ENCODE measurements at places on chromosomes 13 and 19.

GRCh38 chr13:50299546-50300249, 284.5 kb downstream of the KCNRG start:
- DNase-seq: no peak

DNA sequence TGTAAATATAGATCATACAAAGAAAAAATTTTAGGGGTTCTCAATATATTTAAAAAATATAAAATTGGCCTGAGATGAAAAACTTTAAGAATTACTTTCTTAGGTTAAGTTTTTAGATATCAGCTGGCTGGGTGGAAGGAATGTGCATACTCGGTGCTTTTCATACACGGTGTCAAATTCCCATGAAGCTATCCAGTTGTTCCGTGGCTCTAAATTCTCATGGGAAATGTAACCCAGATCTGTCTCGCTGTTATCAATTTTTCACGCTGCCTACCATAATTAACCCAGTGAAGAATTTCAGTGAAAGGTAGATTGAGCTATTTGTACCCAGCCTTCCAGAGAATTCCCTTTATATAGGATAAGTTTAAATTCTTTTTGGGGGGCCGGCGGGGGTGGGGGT, 11.6 kb upstream of the ZNF835 start:
- DNase-seq: no peak

DNA sequence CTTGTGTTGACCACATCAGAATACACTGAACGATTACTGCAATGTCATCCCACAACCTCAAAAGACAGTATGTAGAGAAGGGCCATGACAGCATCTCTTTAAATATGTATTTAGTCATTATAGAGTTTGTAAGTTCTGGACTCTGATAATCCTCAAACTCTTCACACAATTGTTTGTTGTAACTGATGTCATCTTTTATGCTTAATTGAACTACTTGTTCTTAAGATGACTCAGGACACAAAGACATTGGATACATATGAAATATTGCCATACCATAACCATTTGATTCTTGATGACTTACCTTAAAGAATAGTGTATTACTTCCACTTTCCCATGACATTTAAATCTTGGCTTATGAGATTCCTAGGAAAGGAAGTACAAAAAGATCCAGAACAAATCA, 347.6 kb downstream of the KLF5 start:
- no peak for DNase-seq

DNA sequence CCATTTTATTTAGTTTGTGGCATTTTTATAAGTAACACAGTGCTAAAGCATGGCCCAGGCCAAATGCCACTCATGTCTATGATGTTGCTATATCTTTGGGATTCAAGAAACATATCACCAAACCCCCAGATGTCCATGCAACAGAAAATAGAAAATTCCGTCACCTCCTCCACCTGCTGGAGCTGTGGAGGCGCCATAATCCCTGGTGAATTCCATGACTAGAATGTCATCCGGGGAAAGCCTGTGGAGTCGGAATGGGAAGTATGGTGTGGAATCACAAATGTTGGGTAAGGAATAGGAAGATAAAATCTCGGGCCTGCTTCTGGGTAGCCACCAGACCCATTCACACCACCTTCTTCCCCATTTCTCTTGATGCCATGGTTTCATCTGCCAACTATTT, 51.7 kb upstream of the RAP2A start:
- DNase-seq: no peak

- no peak for DNase-seq
Measured at GRCh38 chr13:113920606-113921286, 53.1 kb downstream of the C13orf46 start.

DNA sequence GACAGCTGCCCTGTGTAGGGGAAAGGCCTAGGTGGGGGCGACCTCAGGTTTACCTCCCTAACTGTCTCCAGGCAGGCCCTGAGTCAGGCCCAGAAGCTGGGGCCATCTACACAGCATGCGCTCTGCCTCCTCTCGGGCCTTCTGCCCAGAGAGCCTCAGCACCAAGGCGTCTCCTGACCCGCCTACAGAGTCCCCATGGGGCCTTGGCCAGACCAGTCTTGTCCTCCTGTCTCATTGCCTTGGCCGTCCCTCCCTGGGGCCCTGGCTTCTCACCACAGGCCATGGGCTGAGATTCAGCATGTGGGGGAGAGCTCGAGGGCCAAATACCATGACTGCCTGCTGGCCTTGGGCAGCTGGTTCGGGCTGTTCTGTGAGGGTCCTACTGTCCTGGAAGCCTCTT, 59.0 kb downstream of the SMARCA4 start:
- no peak for DNase-seq

- no peak for DNase-seq
Measured at GRCh38 chr13:31627097-31627845, 112.1 kb upstream of the RXFP2 start.

- DNase-seq: no peak
Measured at GRCh38 chr13:110433014-110433413, 125.9 kb downstream of the COL4A2 start.
